ENCODE measurements at places on chromosomes 5 and 9. TPM values are rescaled to one million over a fixed set of nuclear protein-coding genes. Genes with fewer than 3 reads are reported as not detected.

DNA sequence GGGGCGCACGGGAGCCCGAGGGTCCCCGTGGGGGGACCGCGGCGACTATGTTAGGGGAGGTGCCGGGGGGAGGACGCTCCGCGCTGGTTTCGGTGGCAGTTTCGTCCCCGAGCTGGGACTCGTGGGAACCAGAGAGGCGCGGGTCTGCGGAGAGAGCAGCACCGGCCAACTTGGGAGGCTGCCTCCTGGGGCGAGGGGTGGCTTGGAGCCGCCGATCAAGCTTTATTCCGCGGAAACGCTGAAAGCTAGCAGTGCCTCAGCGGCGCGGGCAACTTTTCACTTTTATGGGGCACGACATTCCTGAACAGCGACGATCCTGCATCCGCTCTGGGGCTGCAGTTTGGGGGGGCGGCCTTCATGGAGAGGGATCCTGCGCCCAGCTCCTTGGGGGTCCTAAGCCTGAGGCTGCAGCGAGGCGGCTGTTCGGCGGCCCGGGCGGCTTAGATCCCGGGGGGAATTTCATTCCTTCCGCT, 369 bp downstream of the OCLN start:
- peak overlapping the region; percentile 99 for H3K27ac ChIP-seq
- H3K36me3 ChIP-seq, result no peaks in the 10 kb centered on the region
- peaks cover 67% of the 10 kb centered on the region for H3K4me1 ChIP-seq
- H3K27me3 ChIP-seq, result no peaks in the 10 kb centered on the region
- H3K4me3 ChIP-seq, result peak overlapping the region; percentile 84

DNA sequence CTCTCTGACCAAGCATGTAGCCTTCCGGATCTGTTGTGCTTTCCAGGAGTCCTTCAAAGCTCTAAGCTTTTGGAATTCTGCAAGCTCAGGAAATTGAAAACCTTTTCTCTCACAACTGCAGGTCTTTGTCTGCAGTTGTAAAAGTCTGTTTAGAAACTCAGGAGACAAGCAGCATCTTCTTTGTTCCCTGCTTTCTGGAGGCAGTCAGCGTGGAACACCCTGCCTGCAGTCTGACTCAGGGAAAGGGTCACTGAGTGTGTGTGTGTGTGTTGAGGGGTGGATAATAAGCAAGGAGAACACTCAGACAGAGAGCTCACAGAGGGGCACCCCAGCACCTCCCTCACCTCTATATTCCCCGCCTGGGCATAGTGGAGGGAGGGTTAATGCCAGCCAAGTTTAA, 29.1 kb downstream of the KCNIP1 start:
- no peak overlapping the region for H3K4me3 ChIP-seq
- H3K27me3 ChIP-seq, result no peaks in the 10 kb centered on the region
- no peaks in the 10 kb centered on the region for H3K4me1 ChIP-seq
- no peaks in the 10 kb centered on the region for H3K36me3 ChIP-seq
- no peak for DNase-seq

GRCh38 chr5:579211-579610, 32.9 kb upstream of the CEP72 start:
- no peak overlapping the region for H3K27ac ChIP-seq
- H3K4me1 ChIP-seq, result no peaks in the 10 kb centered on the region
- no peak overlapping the region for H3K4me3 ChIP-seq

The IFNA13 gene
- not detected for total RNA-seq
